ENCODE measurements at places on chromosomes 6 and 20.

GRCh38 chr6:148222376-148222775 lies 120.3 kb upstream of the SASH1 start:
- no peak for DNase-seq

- DNase-seq: no peak
These were observed 5.5 kb upstream of the HDDC2 start for GRCh38 chr6:125307150-125307838.

DNA sequence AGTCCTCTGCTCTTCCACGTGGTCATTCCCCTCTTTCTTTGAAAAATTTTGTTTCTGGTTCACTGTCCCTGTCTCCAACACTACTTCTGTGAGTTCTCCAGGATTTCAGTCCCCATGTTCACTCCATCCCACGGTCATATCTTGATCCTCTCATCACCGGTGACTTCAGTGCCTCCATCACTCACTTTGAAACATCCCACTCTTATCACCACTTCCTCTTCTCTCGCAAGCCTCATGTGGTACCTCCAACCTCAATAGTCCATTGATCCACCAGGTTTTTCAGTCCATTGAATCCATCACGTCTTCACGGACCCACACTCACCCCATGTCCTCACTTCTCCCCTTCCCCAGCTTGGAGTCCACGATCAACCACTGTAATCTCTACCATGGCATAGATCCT lies 64.8 kb downstream of the CARMIL1 start:
- DNase-seq: no peak

GRCh38 chr6:17817763-17818162 lies 111.0 kb upstream of the NUP153 start:
- no peak for DNase-seq

DNA sequence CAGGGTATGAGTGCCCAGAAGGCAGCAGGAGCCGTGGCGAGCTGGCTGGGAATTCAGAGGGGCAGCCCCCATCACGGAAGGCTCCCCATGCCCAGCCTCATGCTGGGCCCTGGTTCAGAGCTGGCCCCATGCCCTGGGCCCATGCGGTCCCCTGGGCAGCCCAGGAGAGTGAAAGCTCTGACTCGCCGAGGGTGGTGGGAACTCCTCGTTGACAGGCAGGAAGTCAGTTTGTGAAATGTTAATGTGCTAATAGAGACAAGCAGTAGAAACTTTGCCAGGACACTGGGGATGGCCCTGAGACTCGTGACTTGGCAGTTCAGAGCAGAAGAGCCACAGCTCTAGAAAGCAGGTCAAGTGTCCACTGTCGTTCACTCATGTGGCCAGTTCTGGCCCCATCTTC lies 353.0 kb downstream of the TAF4 start:
- DNase-seq: no peak
